ENCODE measurements at places on chromosomes 3 and 15.

GRCh38 chr15:83721031-83721430, 67.1 kb downstream of the ADAMTSL3 start:
- no peak for DNase-seq

DNA sequence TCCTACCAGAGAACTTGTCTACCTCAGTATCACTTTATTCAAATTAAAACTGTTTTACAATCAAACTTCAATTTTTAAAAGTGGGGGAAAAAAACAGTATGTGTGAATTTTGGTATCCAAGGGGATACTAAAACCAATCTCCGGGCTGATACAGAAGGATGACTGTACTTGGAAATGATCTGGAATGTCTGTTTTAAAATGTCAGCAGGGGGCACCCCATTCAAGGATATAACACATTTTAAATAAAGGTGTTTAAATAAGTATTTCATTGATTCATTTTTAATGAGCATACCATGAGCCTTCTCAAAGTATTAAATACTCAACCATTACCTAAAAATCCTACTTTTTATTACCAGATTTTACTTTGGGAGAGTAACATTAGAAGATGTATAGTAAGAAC, 67.9 kb downstream of the ULK4 start:
- DNase-seq: no peak

- DNase-seq: no peak
These were observed 77.7 kb upstream of the RGMA start for GRCh38 chr15:93166675-93167074.

GRCh38 chr3:40073310-40074007, 236.0 kb upstream of the EIF1B start:
- no peak for DNase-seq

- DNase-seq: no peak
These were observed 83.5 kb downstream of the FMN1 start for GRCh38 chr15:33111041-33111451.

- no peak for DNase-seq
These were observed 16.4 kb downstream of the CLK3 start for GRCh38 chr15:74631935-74632560.

- DNase-seq: no peak
These were observed 34.5 kb upstream of the CHST2 start for GRCh38 chr3:143084856-143085731.

GRCh38 chr3:148757238-148758215, 59.8 kb downstream of the AGTR1 start:
- DNase-seq: no peak

- peak; percentile 85 for DNase-seq
These were observed at the start of gene SLC30A4 for GRCh38 chr15:45522328-45523165. TSS of gene SLC30A4 (minus strand) at chr15:45522755. CDS start at chr15:45522354, 401 bp downstream.

GRCh38 chr3:177157492-177157891, 39.8 kb downstream of the TBL1XR1 start:
- no peak for DNase-seq

DNA sequence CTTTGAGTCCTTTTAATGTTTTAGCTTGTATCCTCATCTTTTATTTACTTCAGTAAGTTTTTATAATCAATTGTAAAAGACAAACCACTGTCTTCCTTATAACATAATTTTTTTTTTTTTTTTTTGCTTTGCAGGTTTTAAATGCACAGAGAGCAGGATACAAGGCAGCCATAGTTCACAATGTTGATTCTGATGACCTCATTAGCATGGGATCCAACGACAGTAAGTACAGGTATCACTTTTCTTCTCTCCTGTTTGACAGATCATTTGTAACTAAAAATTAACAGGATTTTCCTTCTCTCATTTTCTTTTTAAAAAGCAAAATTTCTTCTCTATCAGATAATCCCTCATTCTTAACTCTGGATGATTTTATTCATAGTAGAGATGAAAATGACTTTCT, 75.4 kb downstream of the PFN2 start:
- DNase-seq: no peak

GRCh38 chr3:14379843-14380242, 22.6 kb upstream of the SLC6A6 start:
- no peak for DNase-seq

DNA sequence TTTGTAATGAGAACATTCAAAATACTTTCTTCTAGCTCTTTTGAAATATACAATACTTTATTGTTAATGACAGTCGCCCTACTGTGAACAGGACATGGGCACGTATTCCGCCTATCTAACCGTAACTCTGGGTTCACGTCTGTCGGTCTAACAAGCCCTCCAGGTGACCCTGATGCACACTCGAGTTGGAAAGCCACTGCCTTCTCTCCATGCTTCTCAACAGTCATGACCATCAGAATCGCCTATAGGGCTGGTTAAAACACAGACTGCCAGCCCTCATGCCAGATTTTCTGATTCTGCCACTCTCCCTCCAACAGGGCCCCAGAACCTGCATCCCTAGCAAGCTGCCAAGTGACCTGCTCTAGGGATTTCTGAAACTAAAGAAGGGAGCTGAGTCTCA, 140.2 kb downstream of the FOXP1 start:
- DNase-seq: no peak

GRCh38 chr3:13110678-13111116, 37.5 kb upstream of the IQSEC1 start:
- DNase-seq: peak; percentile 7

GRCh38 chr3:185629554-185630181, 43.6 kb downstream of the SENP2 start:
- DNase-seq: no peak

DNA sequence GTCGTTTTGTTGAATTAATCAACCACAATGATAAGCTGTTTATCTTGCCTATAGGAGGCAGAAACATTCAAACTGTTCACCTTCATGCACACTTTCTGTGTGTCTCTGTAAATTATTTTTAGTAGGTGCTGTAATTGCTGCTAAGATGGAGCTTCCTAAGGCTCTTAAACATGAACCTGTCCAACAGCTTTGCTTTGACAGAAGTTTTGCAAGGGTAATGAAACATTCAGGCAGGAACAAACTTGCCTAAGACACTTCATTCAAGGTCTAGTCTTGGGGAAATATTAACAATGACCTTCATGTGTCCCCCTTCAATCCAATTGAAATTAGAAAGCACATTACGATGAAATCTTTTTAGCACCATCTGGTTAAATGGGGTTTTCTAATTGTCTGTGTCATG, 156.1 kb downstream of the DIPK2A start:
- DNase-seq: no peak

- DNase-seq: no peak
These were observed 6.9 kb downstream of the DENND4A start for GRCh38 chr15:65785151-65785550.

DNA sequence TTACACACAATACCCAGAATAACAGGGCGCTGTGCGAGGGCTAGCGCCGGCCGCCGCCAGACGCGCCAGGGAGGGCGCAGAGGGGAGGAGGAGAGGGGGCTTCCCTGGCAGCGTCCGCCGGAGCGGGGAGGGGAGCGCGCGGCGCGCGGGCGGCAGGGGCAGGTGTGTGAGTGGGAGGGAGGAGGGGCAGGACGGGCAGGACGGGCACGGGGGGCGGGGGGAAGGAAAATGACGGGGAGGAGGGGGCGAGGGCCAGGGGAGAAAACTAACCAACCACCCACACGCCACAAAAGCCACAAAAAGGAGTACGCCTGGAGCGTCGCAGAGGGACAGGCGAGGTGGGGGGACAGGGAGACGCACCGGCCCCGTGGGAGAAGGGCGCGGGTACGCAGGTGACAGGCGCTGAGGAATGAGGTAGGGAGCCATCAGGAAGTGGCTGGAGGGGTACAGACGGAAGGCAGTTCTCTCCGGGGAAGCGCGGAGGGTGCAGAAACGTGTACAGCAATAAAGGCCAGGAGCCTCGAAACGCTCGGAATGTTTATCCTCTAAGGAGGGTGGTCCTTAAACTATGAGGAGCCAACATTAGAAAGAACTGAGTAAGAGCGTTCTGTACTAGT, 610 bp upstream of the SATB1 start:
- DNase-seq: peak; percentile 72

GRCh38 chr3:155385896-155386625, 92.6 kb upstream of the STRIT1 start:
- no peak for DNase-seq

DNA sequence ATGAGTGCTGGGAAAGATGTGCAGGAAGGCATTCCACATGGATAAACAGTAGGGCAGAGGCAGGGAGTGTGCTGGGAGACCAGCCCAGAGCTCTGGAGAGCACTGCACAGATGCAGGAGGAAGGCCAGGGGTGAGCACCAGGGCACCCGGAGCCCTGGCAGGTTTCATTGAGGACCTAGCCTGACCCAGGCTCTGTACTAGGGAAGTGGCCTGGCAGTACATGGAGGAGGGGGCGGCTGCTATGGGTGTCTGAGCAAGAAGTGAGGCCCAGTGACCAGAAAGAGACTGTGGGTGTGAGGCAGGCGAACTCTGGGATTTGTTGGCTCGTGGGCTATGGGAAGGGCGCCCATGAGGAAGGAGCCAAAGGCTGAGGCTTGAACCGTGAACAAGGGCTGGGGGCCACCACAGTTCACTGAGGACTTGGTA, 139.1 kb downstream of the DNAJB8 start:
- no peak for DNase-seq

DNA sequence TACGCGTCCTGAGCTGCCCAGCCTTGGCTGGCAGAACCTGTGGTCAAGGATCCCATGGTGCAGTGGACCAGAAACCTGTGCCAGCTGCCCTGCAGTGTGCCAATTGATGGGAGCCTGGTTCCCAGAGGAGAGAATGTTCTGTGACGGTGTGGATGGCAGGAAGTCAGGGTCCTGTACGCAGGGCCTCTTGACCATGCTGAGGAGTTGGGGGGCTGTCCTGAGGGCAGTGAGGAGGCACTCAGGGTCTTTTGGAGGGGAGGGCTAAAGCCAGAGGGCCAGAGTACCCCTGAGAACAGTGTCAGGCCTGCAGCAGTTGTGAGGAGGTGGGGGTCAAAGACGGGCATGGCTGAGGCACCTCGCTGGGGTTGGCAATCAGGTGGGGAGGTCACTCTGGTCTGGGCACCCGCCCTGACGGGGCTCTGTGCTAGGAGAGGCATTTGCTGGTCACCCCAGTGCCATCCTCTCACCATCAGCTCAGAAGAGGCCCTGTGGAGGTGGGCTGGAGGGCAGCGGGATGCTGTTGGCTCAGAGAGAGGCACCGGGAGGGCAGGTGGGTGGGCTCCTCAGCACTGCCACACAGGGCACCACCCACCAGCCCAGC, 61.0 kb downstream of the SCN5A start:
- no peak for DNase-seq

GRCh38 chr15:87201986-87202385, 1054.6 kb downstream of the NTRK3 start:
- no peak for DNase-seq

DNA sequence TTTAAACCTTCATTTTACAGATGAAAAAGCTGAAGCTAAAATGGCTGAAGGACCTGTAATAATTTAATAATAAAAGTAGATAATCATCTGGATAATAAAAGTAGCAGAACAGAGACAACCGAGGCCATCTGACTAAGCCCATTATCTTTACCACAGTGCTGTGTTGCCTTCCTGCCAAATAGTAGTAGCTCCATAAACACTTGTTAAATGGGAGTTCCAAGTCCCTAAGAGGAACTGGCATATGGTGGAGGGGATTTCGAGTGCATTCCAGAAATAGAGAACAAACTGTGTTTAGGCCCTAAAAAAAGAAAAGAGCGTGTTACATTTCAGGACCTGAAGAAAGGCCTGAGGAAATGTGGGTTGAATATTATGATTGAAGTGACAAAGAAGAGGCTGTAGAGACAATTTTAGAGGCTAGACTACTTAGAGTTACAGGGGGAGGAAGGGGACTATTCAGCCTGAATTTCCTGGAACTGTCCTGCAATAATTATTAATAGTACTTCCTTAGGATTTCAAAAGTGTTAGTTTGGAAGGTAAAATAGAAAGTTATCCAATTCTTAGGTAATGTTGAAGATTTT, 424.3 kb downstream of the ROBO2 start:
- DNase-seq: no peak

GRCh38 chr3:14324224-14324944, 78.0 kb upstream of the SLC6A6 start:
- DNase-seq: no peak

- DNase-seq: no peak
These were observed 168.4 kb downstream of the MEGF11 start for GRCh38 chr15:66085128-66085527.

- DNase-seq: no peak
These were observed 8.8 kb upstream of the KCTD6 start for GRCh38 chr3:58482917-58483636.

DNA sequence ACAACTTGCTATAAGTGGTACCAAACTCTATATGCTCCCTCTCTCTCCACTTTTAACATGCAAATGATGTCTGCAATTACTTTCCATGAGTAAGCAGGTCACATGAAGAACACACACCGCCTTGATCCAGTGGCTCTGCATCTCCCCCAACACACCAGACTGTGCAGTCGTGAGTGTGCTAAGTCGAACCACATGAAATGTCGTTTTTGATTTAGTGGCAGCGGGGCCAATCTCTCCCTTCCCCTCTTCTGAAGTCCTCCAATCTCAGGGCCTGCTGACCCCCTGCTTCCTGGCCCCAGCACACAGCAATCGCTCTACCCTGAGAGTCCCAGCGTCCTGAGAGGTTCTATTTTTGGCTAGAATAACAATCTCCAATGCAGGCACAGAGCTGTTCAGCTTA, 312.5 kb downstream of the SHQ1 start:
- DNase-seq: no peak
